ENCODE measurements at places on chromosomes 5 and 9.

DNA sequence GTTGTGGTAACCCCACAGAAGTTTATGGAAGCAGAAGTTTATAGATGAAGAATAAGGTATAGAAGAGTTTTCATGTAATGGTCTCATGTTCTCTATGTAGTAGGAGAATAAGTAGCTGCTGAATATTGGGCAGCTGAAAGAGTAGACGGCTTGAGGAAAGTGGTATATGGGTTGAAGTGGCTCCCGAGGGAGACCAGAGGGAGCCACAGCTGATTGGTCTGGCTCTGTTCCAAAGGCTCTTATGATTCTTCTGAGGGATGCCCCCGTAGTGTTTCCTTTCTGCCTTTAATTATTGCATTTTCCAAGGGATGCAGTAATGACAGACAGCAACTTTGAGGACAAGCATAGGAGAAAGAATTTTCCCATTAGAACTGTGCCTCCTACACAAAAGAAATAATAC, 30.1 kb upstream of the TENT2 start:
- DNase-seq: no peak

DNA sequence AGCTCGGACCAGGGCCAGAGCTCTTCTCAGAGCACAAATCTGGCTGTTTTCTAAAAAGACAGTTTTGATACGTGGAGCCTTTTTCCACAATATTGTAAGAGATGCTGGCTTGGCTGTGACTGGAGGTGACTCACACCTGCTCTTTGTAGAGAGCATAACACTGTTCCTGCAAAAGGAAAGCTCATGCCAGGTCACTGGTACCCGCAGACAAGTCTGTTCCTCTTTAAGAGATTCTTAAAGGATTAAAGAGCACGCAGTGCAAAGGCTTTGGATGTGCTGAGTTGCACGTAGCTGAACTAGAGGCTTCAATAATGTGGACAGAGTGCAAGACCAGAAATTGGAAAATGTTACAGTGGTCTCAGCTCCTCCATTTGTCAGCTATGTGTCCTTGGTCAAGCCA, 19.0 kb downstream of the ACTL7B start:
- DNase-seq: no peak

GRCh38 chr5:64834611-64835010, 65.9 kb downstream of the CWC27 start:
- no peak for DNase-seq

- DNase-seq: no peak
Observed at GRCh38 chr5:144463481-144464223, 293.0 kb downstream of the KCTD16 start.

DNA sequence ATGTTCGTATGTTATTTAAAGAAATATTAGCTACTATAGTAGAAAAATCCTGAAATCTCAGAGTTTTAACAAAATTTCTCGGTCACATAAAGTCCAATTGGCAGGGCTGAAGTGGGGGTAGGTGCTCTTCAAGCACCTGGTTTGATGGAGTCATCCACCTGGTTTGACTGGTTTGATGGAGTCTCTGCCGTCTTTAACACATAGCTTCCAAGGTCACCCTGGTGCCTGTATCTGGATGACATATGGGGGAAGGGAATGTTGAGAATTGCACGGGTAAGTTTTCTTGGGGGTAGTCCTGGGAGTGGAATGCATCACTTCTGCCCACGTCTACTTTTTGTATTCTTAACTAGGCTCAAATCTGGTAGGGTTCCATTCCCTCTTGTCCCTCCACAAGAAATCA, 351.2 kb downstream of the SH3GL2 start:
- DNase-seq: no peak

- DNase-seq: no peak
Observed at GRCh38 chr5:674630-675011, 18.5 kb downstream of the TPPP start.

DNA sequence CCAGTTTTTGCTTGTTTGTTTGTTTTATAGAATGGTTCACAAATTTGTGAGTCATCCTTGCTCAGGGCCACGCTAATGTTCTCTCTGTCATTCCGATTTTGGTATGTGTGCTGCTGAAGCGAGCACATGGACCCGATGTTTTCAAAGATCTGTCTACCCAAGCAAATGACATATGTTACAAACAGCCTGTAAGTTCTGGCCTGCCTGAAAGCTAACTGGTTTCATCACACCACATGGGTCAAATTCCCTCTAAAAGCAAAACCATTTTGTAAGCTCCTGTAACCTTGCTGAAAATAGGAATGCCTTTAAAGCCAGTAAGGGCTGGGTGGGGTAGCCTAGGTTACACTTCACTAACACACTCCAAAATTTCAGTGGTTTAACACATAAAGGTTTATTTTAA, 25.4 kb downstream of the DMRT3 start:
- DNase-seq: no peak

DNA sequence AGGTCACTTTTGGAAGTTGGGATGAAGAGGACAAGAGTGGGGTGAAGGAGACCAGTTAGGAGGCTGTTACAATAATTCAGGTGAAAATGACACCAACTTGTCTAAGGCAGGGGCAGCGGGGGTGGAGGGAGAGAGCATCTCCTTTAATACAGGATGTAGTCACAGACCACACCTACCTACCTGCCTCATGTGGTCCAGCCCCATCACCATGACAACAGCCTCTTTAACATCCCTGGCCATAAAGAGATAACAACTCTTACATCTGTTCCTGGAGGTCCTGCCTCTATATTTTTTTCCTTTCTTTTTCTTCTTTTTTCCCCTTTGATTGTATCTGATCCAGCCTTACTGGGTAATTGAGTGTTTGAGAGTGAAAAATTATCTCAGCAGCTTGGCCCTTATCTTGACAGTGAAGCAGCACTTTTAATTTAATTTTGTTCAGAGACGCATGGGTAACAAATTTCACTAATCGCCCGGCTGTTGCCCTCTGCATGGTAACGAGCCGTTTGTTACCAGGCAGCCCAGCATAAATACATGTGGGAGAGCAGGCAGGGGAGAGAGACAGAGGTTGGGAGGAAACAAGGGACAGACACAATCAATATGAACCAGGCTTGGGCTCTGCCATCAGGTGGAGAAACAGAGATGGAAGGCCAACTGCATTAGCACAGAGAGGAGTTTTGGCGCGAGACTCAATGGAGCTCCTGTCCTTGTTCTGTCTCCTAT, 338.1 kb downstream of the ASTN2 start:
- DNase-seq: no peak

DNA sequence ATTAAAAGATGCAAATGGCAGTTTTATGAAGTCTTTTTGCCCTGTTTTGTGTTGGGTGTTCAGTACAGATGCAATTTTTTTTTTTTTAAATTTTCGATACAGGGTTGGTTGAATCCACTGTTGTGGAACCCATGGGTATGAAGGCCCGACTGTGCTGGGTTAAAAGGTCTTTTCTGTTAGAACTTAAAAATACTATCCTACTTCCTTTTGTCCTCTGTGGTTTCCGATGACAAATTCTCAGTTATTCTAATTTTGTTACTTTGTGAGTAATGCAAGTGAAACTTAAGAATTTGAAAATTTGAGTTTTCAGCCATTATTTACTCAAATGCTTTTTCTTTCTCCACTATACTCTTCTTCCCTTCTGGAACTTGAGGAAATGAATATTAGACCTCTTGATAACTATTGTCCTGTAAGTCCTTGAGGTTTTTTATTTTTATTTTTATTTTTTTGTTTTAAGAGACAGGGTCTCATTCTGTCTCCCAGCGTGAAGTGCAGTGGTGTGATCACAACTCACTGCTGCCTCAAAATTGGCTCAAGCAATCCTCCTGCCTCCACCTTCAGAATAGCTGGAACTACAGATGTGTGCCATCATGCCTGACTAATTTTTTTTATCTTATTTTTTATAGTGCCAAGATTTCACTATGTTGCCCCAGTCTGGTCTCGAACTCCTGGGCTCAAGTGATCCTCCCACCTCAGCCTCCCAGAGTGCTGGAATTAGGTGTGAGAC, 67.5 kb downstream of the ZCCHC7 start:
- DNase-seq: no peak

- no peak for DNase-seq
Observed at GRCh38 chr5:72811849-72812248, 4.6 kb upstream of the TNPO1 start.

DNA sequence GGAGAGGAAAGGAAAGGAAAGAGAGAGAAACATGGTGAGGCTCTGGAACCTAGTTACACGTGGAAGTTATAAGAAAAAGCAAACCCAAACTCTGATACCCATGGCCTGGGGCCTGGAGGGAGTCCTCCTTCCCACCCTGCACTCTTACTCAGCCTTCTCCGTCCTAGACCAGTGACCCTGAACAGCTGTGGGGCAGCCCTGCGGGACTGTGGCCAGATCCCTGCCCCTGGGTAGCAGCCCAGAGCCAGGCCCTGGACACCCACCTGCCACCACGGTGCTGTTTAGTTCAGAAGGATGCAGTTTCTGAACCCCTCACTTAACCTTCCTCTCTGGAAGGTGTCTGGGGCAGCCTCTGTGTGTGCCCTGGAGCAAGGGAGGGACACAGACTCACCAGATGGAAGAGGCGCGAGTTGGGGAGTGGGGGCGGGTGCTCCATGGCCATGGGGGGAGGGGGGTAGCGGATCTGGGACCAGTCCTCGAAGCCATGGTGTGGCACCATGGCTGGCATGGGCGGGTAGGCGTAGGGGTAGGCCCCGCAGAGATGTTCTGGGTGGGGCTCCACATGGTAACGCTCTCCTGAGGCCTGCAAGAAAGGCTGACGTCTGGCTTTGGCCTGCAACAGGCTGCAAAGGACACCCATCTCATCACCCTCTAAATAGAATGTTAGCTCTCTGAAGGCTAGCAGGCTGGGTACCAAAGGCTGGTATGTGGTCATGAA, 13.0 kb downstream of the GPX3 start:
- DNase-seq: no peak

Measured in stimulated activated CD8-positive, alpha-beta memory T cell treated with anti-CD3 and anti-CD28 coated beads, Interleukin-4, amount 100 ng/mL, for 1 hour (primary cell).